ENCODE measurements at places on chromosomes 5 and 9. TPM values are rescaled to one million over a fixed set of nuclear protein-coding genes. Genes with fewer than 3 reads are reported as not detected.

The CER1 gene
- total RNA-seq, result not detected

The AQP7 gene
- total RNA-seq, result 5.0 TPM

The PHYKPL gene
- 180 TPM for total RNA-seq

The SOX30 gene
- total RNA-seq, result not detected

The INSL6 gene
- total RNA-seq, result not detected

The PCDH12 gene
- 0.53 TPM for total RNA-seq

The CKMT2 gene
- total RNA-seq, result 10.6 TPM

The FAM200C gene
- 2.3 TPM for total RNA-seq

The GMCL2 gene
- not detected for total RNA-seq

The GPR150 gene
- not detected for total RNA-seq

The CD74 gene
- total RNA-seq, result 835 TPM

The PWWP2A gene
- total RNA-seq, result 56.1 TPM

The FGFR4 gene
- total RNA-seq, result 264 TPM

The DND1 gene
- 3.7 TPM for total RNA-seq

The PTCD2 gene
- total RNA-seq, result 10.2 TPM

The PCDHB7 gene
- not detected for total RNA-seq

The ANXA2R gene
- 6.4 TPM for total RNA-seq

The TUSC1 gene
- 14.2 TPM for total RNA-seq

The PDGFRB gene
- total RNA-seq, result 17.5 TPM

The GLE1 gene
- 27.0 TPM for total RNA-seq

The LEAP2 gene
- 20.1 TPM for total RNA-seq

The TMEM232 gene
- total RNA-seq, result 3.3 TPM

The PRDM12 gene
- not detected for total RNA-seq

The TMEM174 gene
- total RNA-seq, result not detected

The PCDH1 gene
- 162 TPM for total RNA-seq

The PRRX2 gene
- not detected for total RNA-seq

The ABCA2 gene
- 48.7 TPM for total RNA-seq

The LYRM7 gene
- total RNA-seq, result 7.4 TPM

The SLC25A2 gene
- 1.8 TPM for total RNA-seq

The SLCO6A1 gene
- not detected for total RNA-seq

The CCDC180 gene
- 2.9 TPM for total RNA-seq

The TAS2R1 gene
- not detected for total RNA-seq

The SPATA31A3 gene
- total RNA-seq, result not detected

The PFN3 gene
- not detected for total RNA-seq

The TMEM167A gene
- total RNA-seq, result 41.4 TPM

The NIM1K gene
- total RNA-seq, result not detected
